ENCODE measurements at places on chromosomes 7 and 10. TPM values are rescaled to one million over a fixed set of nuclear protein-coding genes. Genes with fewer than 3 reads are reported as not detected.

Gene THAP5
- total RNA-seq: 17.4 TPM

Gene MEIG1
- not detected for total RNA-seq

Gene HECW1
- total RNA-seq: 0.13 TPM

Gene NXPH1
- not detected for total RNA-seq

Gene TMEM273
- total RNA-seq: 12.2 TPM

DNA sequence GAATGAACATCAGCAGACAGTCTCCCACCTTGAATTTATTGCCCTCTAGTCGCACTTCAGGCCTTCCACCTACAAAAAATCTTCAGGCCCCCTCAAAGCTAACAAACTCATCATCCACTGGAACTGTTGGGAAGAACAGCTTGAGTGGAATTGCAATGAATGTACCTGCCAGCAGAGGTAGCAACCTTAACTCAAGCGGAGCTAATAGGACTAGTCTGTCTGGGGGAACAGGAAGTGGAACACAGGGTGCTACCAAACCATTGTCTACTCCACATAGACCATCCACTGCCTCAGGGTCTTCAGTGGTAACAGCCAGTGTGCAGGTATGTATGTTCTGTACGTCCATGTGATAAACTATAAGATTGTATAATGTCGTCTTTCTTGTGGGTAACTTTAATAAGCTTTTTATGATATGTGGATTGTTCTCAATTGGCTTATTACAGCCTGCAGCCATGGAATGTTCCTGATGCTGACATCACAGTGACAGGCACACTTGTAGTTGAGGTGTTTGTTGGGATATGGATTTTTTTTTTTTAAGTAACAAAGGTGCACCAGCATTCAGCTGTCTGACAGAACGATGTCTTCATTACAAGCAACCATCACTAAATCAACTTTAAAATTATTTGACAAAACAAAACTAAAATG is 53.3 kb downstream of the UBN2 start:
- DNase-seq: no peak

- no peak for DNase-seq
Measured at GRCh38 chr7:114419441-114420272, 5.0 kb downstream of the FOXP2 start.

DNA sequence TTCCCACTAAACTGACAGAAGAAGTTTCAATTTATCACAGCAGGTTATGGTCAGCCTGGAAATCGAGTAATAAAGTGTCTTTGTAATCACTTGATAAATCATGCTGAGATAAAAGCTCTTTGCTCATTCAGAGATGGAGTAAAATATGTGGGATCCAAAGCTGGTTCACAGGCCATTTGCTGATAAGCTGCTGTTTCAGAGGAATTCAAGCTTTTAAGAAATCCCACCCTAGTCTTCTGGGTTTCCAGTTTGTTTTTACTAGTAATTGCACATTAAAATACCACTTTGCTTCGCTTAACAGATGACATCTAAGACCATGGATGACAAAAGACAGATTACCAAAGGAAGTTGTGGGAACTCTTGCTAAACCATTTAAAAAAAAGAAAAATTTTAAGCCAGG is 37.4 kb upstream of the CDK6 start:
- no peak for DNase-seq

GRCh38 chr10:117350909-117351308 is 24.3 kb downstream of the PDZD8 start:
- DNase-seq: no peak

DNA sequence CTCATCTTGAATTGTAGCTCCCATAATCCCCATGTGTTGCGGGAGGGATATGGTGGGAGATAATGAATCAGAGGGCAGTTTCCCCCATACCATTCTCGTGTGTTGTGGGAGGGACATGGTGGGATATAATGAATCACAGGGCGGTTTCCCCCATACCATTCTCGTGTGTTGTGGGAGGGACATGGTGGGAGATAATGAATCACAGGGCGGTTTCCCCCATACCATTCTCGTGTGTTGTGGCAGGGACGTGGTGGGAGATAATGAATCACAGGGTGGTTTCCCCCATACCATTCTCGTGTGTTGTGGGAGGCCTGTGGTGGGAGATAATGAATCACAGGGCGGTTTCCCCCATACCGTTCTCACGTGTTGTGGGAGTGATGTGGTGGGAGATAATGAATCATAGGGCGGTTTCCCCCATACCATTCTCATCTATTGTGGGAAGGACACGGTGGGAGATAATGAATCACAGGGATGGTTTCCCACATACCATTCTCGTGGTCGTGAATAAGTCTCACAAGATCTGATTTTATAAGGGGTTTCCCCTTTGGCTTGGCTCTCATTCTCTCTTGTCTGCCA is 271.0 kb downstream of the MAD1L1 start:
- DNase-seq: no peak

GRCh38 chr10:129057856-129058663 is 409.0 kb upstream of the MGMT start:
- no peak for DNase-seq

GRCh38 chr10:100148353-100149211 is 37.2 kb downstream of the ERLIN1 start:
- DNase-seq: no peak

- DNase-seq: no peak
Measured at GRCh38 chr7:22356701-22357310, at the start of gene RAPGEF5. Gene RAPGEF5 (minus strand): TSS chr7:22357154. CDS start chr7:22357060, 94 bp downstream.

DNA sequence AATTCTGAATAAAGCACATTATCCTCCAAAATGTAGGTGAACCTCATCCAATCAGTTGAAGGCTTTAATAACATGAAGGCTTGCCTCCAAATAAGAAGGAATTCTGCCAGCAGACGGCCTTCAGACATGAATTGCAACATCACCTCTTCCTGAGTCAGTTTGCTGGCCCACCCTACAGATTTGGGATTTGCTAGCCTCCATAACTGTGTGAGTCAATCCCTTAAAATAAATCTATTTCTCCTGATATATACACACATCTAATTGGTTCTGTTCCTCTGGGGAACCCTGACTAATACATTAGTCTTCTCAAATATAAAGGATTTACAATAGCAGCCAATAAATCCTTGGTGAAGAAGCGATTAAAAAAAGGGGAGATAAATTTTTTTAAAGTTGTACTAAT is 34.8 kb upstream of the OSBPL3 start:
- DNase-seq: no peak

DNA sequence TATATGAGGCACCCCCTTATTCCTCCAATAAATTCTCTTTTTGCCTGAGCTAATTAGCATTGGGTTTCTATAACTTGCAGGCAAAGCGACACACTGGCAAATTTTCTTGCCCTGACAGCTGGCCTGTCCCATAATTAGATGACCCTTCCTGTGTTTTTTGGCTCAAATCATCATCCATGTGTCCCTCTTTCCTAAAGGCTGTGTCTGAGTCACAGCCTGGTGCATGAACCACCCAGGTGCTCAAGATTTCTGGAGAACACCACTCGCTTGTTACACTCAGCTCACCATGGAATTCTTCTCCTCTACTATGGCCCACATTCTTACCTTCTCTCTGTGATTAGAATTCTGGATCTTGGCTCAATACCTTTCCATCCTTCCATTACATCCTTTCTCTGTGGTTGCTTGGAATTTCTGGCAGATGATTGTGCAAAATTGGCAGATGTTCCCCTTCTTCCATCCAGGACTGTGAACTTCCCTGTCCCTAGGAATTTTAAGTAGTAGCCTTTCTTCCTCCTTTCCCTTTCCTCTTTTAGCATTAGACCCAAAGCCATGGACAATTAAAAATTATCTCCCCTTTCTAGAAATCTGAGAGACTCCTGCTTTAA is 116.0 kb upstream of the ANKRD1 start:
- no peak for DNase-seq

Measured in omental fat pad (tissue), 4 donors.